ENCODE measurements at places on chromosomes 16 and 17.

DNA sequence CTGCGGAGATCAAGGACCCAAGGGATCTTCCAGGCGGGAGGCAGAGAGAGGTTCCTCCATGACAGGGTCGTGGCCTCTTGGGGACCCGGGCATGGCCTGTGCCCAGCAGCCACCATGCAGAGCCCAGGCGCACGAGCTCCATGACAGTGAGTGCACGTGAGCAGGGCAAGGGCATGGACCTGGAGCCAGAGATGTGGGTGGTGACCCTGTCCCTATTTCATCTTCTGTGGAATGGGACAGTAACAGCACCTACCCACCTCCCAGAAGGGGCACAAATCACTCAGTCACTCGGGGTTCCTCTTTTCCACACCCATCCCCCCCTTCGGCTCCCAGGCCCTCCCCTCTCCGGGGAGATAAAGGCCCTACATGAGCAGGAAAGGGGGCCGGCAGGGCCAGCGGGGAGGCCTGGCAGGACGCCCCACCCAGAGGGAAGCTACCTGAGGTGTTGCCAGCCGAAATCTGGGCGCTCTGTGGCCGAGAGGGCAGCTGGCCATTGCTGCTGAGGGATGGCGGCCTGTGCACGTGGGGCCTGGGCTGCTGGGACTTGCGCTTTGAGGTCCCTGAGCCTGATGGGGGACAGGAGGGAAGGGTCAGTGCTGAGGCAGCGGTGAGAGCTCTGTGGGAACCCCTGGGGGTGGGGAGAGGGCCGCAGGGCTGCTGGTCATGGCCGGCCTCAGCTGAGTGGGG, 10.4 kb downstream of the UBALD2 start:
- DNase-seq = no peak

GRCh38 chr17:18004345-18004744, 31.7 kb downstream of the DRC3 start:
- no peak for DNase-seq

DNA sequence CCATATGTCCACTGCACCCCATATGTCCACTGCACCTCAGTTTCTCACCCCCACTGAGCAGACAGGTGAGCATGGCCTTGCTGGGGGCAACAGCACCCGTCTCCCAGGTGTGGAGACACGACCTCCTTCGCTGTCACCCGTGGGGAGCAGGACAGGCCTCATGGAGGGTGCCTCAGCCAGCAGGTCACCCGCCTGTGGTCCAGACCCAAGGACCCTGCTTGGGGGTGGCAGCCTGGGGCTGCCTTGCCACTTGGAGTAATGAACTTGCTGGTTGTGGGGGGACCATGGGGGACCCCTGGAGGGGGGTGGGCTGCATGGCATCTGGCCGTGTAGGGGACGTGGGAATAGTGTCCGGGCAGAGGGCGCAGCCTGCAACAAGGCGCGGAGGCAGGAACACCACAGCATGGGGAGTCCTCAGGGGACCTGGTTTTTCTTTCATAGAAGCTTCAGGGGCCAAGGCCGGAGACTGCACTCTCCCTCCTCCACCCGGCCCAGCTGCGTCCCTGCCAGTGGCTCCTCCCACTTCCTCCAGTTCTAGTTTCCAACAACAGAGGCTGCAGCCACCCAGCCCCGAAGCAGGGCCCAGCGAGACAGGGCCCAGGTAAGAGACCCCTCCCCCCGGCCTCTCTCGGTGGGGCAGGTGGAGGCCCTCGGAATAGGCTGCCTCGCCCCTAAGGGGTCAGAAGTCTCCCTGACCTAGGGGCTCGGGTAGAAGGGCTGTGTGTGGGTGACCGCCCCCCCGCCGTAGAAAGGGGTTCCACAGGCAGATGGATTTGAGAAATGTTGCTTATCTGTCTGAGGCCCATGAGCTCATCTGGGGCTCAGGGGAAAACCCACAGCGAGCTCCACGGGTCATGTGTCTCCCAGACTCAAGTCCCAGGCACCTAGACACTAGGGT, at the start of gene NHLRC4:
Gene NHLRC4 (plus strand): TSS at position 531 of the 898 bp plus-strand sequence. CDS start 1,043 bp downstream, outside the sequence.
- peak; percentile 87 for DNase-seq

DNA sequence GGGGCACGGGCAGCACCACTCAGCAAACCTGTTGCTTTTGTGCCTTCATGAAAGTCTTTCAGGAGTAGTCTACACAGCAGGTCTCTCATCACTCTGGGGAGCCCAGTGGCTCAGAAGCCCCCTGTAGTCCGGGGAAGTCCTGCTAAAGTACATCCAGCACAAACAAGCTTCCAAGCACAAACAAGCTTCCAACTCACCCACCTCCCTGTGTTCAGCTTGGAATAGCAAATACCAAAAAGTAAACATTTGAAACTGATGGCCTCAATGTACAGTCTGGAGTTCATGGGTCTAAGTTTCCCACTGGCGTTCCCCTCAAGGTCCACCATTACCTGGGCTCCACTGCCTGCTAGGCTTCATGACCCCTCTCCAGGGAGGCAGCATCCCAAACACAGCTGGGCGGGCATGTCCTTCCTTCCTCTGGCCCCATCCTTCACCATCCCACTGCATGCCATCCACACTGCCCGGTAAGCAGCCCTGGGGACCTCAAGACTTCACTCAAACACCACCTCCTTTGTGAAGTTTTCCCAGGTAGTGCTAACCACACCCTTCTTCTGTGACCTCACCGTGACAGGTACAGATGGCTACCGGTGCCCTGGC, 62.8 kb upstream of the SIAH1 start:
- no peak for DNase-seq

GRCh38 chr17:10025976-10026901, 121.2 kb upstream of the RCVRN start:
- DNase-seq = peak; percentile 88

GRCh38 chr16:10668322-10669045, 26.2 kb downstream of the TEKT5 start:
- no peak for DNase-seq

DNA sequence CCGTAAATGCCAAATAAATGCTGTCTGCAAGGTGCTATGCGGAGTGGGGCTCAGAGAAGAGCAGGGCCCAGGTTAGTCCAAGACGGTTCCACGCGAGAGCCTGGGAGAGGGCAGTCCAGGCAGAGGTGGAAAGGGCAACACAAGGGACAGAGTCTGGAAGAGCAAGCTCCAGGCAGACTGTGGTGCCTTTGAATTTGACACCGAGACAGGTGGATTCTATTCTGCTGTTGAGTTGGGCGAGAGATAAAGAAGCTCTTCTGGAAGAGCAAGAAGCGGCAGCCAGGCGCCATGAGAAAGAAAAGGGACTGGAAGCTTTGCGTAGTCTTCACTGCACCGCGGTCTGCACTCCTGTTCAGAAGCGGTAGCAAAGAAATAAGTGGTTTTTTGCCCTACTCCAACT, 55.6 kb downstream of the CYTH1 start:
- DNase-seq = no peak
